ENCODE measurements at places on chromosomes 5 and 9. TPM values are rescaled to one million over a fixed set of nuclear protein-coding genes. Genes with fewer than 3 reads are reported as not detected.

GRCh38 chr5:61808909-61809308 lies 476.9 kb downstream of the ZSWIM6 start:
- DNase-seq: no peak

DNA sequence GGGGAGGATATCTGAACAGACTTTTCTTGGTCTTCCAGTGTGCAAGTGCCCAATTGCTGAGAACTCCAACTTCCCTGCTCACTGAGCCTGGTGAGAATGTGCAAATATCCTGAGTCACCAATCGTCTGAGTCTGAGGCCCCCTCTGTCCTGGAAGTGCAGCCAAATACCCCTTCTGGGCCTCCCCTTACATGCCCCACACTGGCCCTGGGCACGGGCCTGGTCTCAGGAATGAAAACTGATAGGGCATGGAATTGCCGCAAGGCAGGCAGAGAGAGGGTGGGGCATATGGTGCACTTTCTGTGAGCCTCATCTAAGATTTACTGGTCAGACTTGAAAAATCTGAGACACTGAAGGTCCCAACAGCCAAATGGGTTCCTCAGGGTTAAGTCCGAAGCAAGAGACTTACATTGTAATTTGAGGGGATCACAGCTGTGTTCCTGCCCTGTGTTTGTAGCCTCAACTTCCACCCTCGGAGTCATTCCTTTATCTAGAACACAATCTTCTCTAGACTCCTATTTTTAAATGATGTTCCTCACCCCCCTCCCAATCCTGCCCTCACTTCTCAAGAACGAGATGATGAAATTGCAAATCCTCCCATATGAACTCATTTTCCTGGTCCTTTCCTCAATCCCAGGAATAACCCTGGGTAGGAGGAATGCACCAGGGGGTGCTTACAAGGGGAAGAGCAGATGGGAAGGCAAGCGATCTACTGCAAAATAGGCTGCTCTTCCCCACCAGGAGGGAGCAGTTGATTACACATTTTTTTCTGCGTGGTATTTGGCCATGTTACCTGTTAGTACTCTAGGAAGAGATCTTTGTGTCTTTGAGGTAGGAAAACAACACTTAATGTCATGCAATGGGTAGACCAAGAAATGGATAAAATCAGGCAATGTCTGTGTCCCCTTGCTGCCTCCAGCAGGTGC lies 34.6 kb upstream of the ARHGAP26 start:
- DNase-seq: no peak

DNA sequence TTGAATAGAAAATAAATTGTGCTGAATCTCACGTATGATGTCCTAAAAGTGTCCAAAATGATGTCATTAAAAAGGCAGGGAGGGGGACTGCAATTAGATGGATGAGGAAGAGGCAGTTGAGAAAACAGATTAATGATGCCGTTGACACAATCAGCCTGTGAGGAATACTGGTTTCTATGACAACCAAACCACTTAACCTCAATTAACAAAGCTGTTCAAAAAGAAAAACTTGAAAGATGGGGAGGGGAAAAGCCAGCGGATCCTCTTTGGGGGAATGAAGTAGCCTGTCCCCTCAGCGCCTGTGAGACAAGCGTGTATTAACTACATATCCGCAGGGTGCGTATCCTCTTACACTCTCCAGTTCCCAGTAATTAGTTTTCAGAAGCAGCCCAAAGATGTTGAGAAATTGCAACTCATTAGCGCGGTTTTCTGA lies 160.7 kb downstream of the TTC39B start:
- DNase-seq: no peak

- no peak for DNase-seq
Measured at GRCh38 chr5:141149812-141150211, at the start of gene PCDHB6. Gene PCDHB6 (plus strand): TSS chr5:141150057. CDS start chr5:141150258, 201 bp downstream.

GRCh38 chr5:177372034-177372896 lies 12.0 kb upstream of the SLC34A1 start:
- no peak for DNase-seq

- DNase-seq: no peak
Measured at GRCh38 chr5:77214151-77214550, 3.7 kb downstream of the PDE8B start.

- DNase-seq: no peak
Measured at GRCh38 chr9:122228568-122229484, at the start of gene LHX6. Gene LHX6 (minus strand): TSS chr9:122228957. CDS start chr9:122228740, 217 bp downstream.

The CMBL gene
- polyA plus RNA-seq: 48.6 TPM

The DDX4 gene
- polyA plus RNA-seq: not detected

The CARTPT gene
- polyA plus RNA-seq: not detected
